Right ventricle myocardium inferior (tissue), 1 donor: ENCODE measurements at places on chromosomes 7 and 10. TPM values are rescaled to one million over a fixed set of nuclear protein-coding genes. Genes with fewer than 3 reads are reported as not detected.
A peak's percentile ranks its signal among the peaks of the same experiment; 100 is the strongest.

DNA sequence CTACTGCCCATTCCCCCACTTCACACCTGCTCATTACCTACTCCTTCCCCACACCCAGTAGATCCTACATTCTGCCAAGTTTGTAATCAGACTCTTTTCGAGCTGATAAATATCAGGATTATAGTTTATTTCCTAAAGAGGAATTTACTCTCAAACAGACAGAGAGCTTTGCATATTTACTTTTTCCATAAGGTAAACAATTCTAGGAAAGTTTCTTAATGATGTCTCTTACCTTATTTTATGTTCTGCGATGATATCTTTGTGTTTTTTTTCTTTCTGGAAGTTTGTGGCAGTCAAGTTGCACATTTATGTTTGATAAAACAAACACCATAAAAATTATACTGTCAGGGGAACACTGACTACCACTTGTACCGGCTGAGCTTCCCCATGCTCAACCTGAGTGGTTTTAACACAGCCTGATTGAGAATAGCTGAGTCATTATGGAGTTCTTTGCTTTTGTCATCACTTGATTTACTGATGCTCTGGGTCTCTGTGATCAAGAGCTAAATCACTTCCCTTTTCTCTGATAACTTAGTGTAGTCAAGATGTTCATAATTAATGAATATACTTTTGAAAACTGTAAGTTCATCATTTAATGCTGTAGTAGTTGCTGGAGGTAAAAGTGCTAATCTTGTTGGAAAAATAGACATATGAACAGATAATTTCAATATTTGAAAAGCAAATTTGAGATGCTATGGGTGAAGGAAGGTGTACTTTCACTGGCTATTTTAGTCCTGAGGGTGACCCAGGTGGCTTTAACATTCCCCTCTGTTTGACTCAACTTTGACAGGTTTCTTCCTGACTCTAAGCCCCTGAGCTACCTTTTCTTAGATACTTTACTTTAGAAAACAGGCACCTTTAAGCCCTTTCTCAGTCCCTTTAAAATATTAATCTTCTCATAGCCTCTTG lies 1034.5 kb upstream of the LRRTM3 start:
- DNase-seq = no peak

OGA gene
- 79.2 TPM for total RNA-seq

- DNase-seq = no peak
Observed at GRCh38 chr7:18927134-18927533, 190.3 kb downstream of the TWIST1 start.

STEAP4 gene
- 25.2 TPM for total RNA-seq

GRCh38 chr10:128680116-128680515 lies 553.9 kb upstream of the MKI67 start:
- DNase-seq = no peak

DNA sequence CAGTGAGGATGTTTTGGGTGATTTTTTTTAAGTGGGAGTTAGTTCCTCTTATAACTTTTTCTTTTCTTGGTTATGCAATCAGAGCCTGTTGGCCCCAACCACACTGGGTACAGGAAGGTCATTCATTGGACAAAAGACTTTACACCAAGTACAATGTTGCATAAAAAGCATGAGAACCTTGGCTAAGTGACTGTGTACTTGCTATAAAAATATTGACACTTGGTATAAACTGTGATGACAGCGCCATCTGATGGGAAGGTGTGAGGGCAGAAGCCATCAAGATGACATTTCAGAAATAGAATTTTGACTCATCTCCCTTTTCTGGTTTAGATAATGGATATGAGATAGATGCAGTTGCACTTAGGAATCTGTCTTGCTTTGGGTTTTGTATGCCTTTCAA lies 126.4 kb upstream of the CCDC6 start:
- no peak for DNase-seq

DNA sequence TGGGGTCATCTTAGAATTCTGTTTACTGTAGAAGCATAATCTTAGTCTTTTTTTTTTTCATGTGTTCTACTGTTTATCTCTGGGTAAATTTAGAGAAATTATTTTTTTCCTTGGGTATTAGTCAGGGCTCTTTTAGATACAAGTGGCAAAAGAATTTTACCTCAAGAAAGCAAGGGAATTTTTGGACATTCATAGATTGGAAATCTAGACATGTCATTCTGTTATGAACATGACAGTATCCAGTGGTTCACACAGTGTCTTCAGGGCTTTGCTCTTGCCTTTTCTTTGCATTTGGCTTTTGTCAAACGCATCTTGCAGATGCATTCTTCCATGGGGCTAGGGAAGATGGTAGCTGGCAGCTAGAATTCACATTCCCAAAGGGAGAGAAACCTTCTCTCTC lies 13.7 kb upstream of the TAS2R41 start:
- DNase-seq = no peak

DNA sequence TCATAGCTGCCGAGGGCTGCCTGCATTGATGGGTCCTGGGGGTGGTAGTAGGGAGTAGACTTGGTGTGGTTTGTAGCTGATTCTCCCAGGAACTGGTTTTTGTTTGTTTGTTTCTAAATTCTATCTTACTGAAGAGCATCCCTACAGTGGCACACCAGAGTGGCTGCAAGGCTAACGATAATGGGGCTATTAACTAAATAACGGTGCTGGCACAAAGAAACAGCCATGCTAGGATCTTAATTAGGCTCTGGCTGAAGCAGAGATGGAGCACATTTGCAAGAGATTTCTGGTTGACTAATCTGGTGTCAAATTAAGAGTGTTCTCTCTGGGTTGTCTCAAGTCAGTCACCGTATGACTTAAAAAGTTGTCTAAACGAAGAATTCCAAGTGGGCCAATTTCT lies 590.0 kb downstream of the NRG3 start:
- DNase-seq = no peak

DNA sequence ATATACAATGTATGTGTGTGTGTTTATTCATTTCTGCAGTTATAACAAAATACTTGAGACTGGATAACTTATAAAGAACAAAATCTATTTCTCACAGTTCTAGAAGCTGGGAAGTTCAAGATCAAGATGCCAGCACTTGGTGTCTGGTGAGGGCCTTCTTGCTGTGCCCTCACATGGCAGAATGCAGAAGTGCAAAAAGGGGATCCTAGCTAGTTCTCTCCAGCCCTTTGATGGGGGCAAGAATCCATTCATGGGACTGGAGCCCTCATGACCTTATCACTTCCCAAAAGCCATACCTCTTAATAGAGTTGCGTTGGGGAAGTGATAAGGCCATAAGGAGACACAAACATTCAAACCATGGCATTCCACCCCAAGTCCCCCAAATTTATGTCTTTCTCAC lies 8.4 kb downstream of the GRB10 start:
- DNase-seq = no peak

GRCh38 chr10:125257521-125258108 lies 97.3 kb upstream of the CTBP2 start:
- DNase-seq = no peak

DNA sequence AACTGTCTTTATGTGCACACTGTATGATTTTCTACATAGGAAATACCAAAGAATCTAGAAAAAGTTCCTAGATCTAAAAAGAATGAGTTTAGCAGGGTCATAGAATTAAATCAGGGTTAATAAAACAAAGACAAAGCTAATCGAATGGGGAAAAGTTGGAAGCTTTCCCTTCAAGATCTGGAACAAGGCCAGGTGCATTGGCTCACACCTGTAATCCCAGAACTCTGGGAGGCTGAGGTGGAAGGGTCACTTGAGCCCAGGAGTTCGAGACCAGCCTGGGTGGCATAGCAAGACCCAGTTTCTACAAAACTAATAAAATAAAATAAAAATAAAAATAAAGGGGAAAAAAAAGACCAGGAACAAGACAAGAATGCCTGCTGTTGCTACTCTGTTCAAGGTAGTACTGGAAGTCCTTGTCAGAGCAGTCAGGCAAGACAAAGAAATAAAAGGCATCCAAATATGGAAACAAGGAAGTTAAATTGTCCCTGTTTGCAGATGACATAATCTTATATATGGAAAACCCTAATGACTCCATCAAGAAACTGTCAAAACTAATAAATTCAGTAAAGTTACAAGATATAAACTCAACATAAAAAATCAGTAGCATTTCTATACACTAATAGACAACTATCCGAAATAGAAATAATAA lies 76.1 kb upstream of the RHEB start:
- no peak for DNase-seq

GRCh38 chr10:116553378-116553980 lies 7.7 kb downstream of the PNLIP start:
- DNase-seq = no peak

DNA sequence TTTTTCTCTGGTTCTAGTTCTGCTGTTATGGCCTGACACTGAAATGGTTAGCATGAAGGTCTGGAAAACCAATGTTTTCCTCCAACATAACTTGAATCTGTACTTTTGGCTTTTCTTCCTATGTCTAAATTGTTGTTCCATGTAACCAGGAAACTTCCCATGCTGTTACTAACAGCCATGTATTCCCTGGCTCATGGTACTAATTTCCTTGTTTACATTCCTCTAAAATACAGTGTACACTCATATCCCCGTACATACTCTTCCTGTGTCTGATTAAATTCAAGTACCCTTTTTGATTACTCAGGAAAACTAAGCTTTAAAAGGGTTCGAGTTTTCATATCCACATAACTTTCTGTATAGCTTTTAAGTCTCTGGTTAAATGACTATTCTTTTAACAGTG lies 12.3 kb upstream of the ACSM6 start:
- DNase-seq = no peak

DNA sequence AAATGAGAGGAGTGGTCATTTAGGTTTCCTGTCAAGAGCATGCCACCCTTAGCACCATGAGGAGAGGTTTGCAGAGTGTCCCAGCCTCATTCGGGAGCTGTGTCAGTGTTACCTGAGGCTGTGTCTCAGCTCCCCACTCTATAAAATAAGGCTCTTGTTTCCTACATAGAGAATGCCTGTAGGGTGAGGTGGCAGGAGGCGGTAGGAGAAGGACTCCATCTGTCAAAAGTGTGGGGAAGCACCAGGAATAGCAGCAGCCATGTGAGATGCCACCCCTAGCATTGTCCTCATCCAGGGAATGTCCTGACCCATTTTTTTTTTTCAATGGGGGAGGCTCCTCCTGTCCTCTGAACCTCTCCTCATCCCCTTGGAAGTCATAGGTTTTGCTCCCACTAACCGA lies 451.2 kb downstream of the PLXNA4 start:
- no peak for DNase-seq

- no peak for DNase-seq
Observed at GRCh38 chr10:63884426-63884825, 363.2 kb downstream of the REEP3 start.

GRCh38 chr10:12741360-12741804 lies 260.1 kb downstream of the CCDC3 start:
- peak; percentile 75 for DNase-seq

DNA sequence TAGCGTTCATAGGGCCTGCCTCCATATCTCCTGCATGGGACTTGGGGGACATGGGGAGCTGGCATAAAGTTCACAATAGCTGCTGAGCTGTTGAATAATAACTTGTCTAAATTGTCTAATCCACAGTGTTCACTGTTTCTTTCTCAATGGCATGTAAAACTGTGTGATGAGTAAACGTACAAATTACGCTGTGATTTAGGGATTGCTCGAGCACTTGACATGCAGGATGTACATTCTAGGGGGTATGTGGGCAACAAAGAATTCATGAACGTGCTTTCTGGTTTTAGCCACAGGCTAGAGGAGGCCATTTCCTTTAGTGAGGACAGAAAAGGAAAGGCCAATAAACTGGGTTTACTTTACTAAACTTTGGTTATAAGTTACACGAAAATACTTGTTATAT lies 534.2 kb upstream of the ZWINT start:
- no peak for DNase-seq

PTN gene
- total RNA-seq = 21.6 TPM

GRCh38 chr7:134866617-134867016 lies 87.2 kb downstream of the CALD1 start:
- no peak for DNase-seq

GRCh38 chr7:2792856-2793487 lies 51.1 kb downstream of the GNA12 start:
- no peak for DNase-seq

DAGLB gene
- 6.7 TPM for total RNA-seq

DNA sequence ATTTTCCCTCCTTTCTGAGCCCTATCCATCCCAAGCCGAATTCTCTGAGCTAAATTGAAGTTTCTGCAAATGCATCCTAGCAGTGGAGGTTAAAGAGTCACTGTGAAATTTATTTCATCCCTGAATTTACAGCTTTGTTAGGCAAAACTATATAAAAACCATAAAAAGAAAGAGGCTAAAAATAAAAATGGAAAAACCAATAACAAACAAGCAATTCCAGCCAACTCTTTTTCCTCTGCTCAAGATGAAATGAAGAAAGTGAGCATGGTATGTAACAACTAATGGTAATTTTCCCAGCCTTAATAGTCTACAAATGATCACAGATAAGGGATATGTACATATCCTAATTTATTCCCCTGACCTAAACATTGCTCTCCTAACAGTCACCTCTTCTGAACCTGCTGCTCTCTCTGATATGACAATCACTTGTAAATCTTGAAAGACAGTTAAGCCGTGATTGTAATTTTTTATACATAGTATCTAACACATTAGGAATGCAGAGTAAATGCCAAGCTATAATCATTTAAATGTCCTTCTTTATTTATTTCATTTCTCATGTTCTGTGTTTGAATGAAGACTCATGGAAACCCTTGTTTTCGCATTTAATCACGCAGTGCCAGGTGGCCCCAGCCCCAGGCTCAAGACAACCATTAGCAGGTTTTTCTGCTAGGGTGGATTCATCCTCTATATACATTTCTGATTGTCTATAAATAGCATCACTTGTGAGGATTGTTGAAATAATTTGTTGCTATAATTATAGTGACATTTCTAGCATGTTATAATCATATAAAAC lies 48.6 kb upstream of the NRP1 start:
- DNase-seq = no peak

ERVW-1 gene
- total RNA-seq = not detected

DNA sequence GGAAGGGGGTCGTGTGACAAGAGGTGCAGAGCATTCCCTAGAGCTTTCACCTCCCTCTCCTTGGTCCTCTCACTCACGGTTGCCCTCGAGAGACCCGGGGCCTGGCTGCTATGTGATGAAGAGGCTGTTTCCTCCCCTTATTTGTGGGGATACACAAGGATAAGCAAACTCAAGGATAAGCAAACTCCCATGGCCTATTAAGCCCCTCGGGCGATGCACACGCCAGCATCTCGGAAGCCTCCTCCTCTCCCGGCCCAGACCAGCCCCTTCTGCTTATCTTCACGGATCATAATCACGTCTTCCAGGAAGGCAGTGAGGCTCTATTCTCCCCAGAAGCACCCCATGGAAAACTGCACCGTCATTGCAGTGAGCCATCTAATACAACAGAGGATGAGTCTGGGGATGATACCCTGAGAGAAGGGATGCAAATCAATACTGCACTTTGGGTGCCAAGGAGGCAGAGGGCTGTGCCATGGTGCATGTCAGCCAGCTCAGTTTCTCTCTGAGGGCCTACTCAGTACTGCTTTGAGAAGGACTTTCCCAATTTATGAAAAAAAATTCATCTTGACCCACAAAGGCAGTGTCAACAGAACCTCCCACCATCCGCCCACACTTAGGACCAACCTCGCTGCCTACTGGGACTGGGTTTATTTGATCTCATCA lies 22.2 kb downstream of the TMEM273 start:
- DNase-seq = no peak

LIPF gene
- total RNA-seq = not detected
